GM12892 (cell line): ENCODE measurements at places on chromosomes 12 and 14.

- no peak for DNase-seq
Observed at GRCh38 chr14:65170768-65171507, 68.6 kb upstream of the MAX start.

- no peak for DNase-seq
Observed at GRCh38 chr12:104608998-104609397, 152.2 kb downstream of the CHST11 start.

DNA sequence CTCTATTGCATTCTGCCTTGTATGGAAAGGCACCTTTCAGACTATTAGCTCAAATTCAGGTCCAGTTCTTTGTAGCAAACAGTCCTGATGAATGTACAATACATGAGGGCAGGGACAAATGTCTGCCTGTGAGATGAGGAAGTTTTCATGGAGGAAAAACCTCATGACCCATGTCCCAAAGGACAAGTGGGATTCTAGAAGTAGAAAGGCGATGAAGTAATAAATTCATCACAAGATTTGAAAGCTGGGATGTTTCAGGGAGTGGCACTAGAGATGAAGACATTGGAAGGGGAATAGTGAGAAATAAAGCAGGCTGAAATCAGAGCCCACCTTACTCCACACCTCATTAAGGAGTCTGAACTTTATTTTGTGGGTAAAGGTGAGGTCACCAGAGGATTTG is 4.2 kb downstream of the CORO1C start:
- DNase-seq = no peak

DNA sequence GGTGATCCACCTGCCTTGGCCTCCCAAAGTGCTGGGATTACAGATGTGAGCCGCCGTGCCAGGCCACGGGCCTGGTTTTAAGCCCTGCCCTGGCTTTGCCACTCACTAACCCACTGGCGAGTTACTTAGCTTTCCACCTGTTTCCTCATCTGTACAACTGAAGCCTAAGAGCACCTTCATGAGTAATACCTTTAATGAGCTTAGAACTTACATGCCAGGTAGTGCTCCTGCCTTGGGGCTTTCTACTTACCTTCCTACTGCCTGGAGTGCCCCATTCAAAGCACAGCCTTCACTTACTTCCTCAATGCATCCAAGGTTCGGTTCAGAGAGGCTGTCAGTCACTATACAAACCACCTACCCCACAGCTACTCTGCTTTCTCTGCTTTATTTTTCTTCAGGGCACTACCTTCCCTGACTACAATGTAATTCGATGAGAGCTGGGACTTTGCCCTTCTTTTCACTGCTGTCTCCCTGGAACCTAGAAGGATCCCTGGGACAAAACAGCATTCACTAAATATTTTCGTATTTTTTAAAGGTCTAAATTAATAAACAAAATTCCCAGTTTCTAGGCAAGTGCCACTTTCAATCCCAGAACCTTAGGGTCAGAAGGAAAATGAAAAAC is 13.8 kb downstream of the ZCCHC8 start:
- no peak for DNase-seq

DNA sequence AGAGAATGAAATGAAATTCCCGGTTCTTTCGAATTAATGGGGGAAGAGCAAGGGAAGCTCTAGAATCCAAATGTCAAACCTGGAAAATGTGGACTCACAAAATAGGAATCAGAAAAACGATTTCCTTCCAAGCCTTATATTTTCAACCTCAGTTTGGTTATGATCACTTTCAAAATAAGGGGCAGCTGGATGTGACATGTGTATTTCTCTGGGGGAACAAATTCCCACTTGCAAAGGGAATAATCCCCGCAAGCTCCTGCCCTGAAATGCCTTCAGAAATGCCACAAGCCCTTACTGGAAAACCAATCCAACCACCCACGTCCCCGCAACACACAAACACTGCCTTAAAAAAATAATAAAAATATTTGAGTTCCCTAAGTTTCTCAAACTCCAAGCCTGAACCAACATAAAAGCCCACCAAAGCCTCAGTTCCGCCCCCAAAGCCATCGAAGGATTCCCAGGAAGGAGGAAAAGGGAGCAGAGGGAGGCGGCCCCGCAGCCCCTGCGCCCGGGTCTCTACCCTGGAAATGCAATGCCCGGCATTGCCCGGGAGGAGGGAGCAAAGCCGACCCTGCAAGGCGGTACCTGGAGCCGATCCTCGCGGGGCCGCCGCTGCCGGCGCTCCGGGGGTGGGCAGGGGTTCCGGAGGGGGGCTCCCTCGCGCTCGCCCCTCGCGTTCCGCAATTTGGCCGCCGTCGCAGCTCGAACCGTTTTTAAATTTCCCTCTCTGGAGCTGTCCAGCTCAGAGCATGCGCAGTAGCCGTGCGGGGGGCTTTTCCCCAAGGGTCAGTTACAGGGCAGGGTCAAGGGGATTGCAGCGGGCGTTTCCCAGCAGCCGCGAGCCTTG is at the start of gene FOXN4:
Gene FOXN4 (minus strand): TSS at position 751 of the 847 bp plus-strand sequence. CDS start 963 bp downstream, outside the sequence.
- DNase-seq = no peak

DNA sequence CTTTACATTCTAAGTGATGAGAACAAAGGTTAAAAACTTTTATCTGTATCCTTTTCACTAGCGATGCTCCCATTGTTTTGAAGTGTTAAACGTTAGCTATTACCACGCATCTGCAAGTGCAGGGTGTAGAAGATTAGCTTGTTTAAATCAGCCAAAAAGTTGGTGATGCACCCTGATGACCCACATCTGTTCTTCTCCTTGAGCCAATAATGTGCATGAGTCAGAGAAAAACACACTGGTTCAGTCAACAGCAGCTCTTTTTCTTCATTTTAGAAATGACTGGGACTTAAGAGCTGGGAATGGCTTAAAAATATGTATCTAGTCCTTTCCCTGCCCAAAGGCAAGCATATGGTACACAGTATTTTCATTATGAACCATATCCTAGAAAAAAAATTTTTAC is 323.5 kb upstream of the PDE3A start:
- DNase-seq = no peak

- DNase-seq = no peak
Observed at GRCh38 chr12:77343291-77343690, 277.9 kb upstream of the E2F7 start.

- DNase-seq = no peak
Observed at GRCh38 chr12:52691841-52692150, 11.5 kb downstream of the KRT77 start.

GRCh38 chr12:11765817-11766794 is 116.6 kb downstream of the ETV6 start:
- DNase-seq = no peak

DNA sequence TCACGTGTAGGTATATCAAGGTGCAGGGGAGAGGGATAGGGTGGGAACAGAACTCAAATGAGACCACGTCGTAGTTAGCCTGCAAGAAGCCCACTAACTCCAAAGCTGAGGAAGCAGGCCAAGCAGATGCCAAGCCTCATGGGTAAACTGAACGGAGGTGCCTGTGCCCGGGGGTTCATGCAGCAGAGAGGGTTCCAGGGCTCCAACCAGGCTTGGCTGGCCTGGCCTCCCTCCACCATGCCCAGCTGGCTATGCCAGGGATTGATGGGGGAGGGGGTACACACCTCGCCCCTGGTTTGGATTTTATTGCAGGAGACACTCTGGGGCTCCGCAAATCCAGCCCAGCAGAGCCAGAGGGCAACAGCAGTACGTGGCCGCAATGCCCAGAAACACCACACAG is 27.3 kb downstream of the PXN start:
- DNase-seq = no peak

DNA sequence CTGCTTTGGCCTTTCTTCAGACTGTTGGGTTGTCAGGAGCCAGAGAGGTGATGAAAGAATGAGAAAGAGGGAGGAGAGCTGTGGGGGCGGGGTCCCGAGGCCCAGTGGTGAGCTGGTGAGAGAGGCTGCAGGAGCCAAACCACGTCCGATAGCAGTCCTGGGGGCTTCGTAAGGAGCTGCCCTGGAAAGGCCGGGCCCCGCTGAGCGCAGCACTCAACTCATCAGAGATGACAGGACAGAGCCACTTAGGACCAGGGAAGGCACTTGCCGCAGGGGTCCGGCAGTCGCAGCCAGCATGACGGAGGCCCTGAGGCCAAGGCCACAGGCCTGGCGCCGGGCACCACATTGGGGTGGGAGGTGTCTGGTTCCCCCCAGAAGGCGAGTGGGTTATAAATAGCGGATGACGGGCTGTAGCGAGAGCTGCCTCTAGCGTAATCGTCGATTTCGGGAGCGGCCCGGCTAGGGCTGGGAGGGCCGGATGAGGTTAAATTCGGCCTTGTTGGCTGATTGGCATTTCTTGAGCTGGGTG is 179.0 kb downstream of the TSPAN9 start:
- no peak for DNase-seq

GRCh38 chr14:23307687-23308644 is 1.3 kb downstream of the BCL2L2 start:
- DNase-seq = no peak

DNA sequence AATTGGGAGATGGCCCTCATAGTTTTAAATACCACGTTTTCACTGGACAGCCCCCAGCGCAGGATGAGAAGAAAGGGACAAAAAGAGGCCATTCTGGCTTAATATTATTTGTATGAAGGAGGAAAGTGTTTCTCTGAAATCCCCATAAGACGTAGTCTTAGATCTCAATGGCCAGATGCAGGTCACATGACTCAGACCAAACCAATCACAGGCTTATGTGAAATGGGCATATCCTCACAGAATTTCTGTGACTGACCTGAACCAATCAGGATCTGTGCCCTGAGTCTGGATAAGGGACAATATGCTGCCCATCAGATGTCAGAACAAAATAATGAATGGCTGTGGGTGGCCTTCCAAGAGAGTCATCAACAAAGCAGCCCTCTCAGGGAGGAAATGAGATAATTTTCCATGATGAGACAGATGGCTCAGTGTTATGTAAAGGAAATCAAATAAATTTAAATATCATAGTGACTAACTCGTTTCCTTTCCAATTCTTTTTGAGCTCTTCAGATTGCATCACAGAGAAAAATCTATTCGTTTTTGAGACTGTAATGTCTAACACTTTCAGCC is 1009.5 kb upstream of the TMEM132C start:
- no peak for DNase-seq

- DNase-seq = no peak
Observed at GRCh38 chr12:79857675-79858074, 77.2 kb downstream of the PPP1R12A start.

GRCh38 chr12:43848786-43849185 is 12.9 kb downstream of the TMEM117 start:
- DNase-seq = no peak

GRCh38 chr12:78584695-78585094 is 279.9 kb upstream of the SYT1 start:
- no peak for DNase-seq
